ENCODE measurements at places on chromosomes 2 and 18. TPM values are rescaled to one million over a fixed set of nuclear protein-coding genes. Genes with fewer than 3 reads are reported as not detected.

- H3K36me3 ChIP-seq, result no peaks in the 10 kb centered on the region
- H3K4me1 ChIP-seq, result no peaks in the 10 kb centered on the region
- no peak overlapping the region for H3K4me3 ChIP-seq
- H3K27ac ChIP-seq, result no peak overlapping the region
These were observed 87.9 kb downstream of the WDPCP start for GRCh38 chr2:63500398-63500797.

GRCh38 chr2:165401285-165401852, 68.1 kb upstream of the CSRNP3 start:
- peaks cover 3% of the 10 kb centered on the region for H3K27me3 ChIP-seq
- no peaks in the 10 kb centered on the region for H3K4me1 ChIP-seq
- no peaks in the 10 kb centered on the region for H3K36me3 ChIP-seq
- no peak for DNase-seq
- H3K27ac ChIP-seq, result no peak overlapping the region
- no peak overlapping the region for H3K4me3 ChIP-seq

- H3K27me3 ChIP-seq, result no peaks in the 10 kb centered on the region
- no peak for DNase-seq
- H3K4me1 ChIP-seq, result no peaks in the 10 kb centered on the region
- H3K36me3 ChIP-seq, result no peaks in the 10 kb centered on the region
- H3K4me3 ChIP-seq, result no peak overlapping the region
These were observed 42.0 kb upstream of the POLE4 start for GRCh38 chr2:74916394-74916793.

GRCh38 chr2:83900862-83901261, 558.2 kb downstream of the SUCLG1 start:
- DNase-seq, result no peak
- H3K4me1 ChIP-seq, result no peaks in the 10 kb centered on the region
- H3K4me3 ChIP-seq, result no peak overlapping the region
- no peak overlapping the region for H3K27ac ChIP-seq
- H3K27me3 ChIP-seq, result no peaks in the 10 kb centered on the region

ALLC gene
- total RNA-seq, result not detected

TBC1D8 gene
- 58.3 TPM for total RNA-seq

CPS1 gene
- total RNA-seq, result 1.4 TPM

CAPN14 gene
- total RNA-seq, result 0.19 TPM

Data from heart left ventricle (tissue), 16 donors.